ENCODE measurements at places on chromosomes 12 and 14.

GRCh38 chr14:40074169-40074568, 641.9 kb upstream of the FBXO33 start:
- DNase-seq = no peak

DNA sequence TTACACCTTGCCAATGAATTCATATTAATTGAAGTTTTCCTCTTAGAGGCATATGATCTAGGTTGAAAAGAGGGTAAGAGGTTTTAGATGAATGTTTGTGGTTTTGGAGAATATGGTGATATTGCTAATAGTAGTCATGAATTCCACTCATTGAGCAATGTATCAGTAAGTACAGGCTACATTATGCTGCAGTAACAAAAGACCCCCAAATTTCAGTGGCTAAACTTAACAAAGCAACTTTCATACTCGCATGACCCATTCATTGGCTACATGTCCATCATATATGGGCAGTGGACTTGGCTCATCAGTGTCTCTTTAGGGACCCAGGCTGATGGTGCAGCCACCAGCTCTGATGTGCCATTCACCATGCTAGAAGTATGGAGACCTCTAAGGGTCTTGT, 196.6 kb upstream of the MYL2 start:
- DNase-seq = no peak

- DNase-seq = no peak
Measured at GRCh38 chr14:105884808-105885281, 358.5 kb downstream of the TMEM121 start.

DNA sequence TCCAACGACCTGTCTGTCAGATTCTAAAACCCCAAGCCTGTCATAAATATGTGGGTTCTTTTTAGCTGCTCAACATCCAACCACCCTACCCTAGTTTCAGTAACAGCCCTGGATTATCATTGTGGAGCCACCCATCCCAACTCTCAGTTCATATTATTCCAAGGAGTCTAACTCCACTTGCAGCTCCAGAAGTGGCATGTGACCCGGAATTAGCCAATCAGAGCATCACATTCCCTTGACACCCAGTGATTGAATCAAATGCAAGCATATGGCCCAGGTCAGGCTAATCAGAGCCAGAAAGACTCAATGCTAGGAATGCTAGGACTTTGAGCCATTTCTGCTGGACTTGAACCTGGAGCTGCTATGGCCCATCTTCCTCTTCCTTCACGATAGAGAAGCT, 17.1 kb upstream of the HSP90B1 start:
- DNase-seq = no peak

DNA sequence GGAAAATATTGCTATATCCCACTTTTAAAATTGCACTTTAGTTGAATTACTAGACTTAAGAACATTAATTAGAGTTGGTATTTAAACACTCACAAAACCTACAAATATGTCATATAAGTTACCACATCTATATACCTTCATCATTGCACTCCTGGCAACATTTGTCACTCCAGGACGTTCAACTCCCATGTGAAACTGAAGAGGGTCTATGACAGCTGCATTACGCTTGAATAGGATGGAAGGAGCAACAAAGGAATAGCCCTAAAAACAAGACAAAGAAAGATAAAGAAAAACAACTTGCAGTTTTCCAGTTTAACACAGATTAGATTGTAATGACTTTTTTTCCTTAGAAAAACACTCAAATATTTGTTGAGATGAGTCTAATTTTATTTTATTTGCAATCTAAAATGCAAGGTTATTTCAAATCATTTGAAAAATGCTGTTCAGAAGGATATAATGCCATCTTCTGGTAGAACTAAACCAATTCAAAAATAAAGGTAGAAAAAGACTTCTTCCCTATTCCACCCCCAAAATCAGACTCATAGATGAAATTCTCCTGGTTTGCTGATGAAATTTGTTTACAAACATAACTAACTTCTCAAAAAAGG, 84.3 kb upstream of the TTC7B start:
- DNase-seq = no peak

GRCh38 chr14:34732802-34733201, 18.4 kb upstream of the CFL2 start:
- DNase-seq = no peak

- DNase-seq = no peak
Measured at GRCh38 chr14:92613008-92613658, 99.6 kb downstream of the RIN3 start.

GRCh38 chr12:32031109-32031508, 71.9 kb downstream of the RESF1 start:
- DNase-seq = no peak

DNA sequence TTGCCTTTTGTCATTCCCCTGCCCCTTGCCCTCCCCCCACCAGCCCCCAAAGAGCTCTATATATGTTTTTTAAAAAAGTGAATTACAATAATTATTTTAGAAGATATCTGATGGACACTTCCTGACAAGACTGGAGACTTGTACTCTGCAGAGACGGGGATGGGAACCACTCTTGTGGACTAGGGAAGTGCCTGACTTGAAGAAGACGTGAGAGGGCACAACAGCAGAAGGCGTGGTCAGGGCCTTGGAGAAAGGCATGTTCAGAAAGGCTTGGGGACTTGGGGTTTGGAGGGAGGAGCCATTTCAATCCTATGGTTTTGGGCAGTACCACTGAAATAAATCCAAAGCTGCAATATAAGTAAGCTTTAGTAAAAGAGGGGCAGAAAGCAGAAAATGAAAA, 154.7 kb downstream of the APAF1 start:
- no peak for DNase-seq

GRCh38 chr14:83291714-83292113, 1758.1 kb upstream of the SEL1L start:
- no peak for DNase-seq

DNA sequence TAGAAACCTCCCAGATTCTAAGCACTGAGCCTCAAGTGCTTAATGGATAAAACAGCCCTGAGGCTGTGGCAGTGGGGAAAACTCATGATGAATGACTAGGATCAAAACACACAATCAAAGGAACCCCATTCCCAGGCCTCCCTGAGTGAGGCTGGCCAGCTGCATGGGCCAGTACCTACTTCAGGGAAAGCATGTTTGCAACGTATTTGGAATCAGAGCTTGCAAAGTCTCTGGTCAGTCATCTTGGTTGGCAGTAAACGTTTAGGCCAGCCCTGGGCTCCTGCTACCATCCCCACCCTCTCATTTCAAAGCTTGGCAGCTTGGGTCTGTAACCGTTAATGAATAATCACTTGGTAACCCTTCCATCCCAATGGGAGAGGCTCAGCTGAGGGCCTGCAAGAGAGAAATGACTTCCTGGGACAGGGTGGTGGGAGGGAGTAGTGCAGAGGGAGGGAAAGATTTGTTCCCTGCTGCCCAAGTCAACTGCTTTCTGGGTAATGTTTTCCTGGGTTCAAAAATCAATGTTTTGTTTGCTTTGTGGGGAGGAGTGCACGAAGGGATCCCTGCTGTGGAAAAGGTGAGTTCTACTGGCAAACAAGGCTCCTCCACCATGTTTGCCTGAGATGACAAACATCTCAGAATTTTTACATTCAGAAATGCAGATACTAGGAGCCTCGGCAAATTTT, 2.0 kb upstream of the RNASE8 start:
- no peak for DNase-seq

GRCh38 chr12:116318576-116319232, 41.2 kb upstream of the MED13L start:
- DNase-seq = no peak

DNA sequence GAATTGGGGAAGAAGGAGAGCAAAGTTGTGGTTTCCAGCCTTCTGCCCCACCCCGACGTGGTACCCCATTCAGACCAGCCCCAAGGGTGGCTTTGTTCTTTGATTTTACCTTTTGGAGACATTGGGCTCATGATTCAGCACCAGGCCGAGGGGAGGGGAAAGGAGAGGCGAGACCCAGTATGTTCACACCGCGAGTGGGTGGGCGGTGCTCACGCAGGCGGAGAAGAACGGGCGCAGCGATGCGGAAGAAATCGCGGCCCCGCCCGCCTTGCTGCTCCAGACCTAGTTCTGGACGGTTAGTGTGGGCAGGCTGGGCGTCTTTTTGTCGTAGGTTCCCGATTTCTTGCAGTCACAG, 963 bp downstream of the ATL1 start:
- DNase-seq = peak; percentile 78

GRCh38 chr14:23102801-23103200, 2.0 kb downstream of the CIROP start:
- DNase-seq = no peak

DNA sequence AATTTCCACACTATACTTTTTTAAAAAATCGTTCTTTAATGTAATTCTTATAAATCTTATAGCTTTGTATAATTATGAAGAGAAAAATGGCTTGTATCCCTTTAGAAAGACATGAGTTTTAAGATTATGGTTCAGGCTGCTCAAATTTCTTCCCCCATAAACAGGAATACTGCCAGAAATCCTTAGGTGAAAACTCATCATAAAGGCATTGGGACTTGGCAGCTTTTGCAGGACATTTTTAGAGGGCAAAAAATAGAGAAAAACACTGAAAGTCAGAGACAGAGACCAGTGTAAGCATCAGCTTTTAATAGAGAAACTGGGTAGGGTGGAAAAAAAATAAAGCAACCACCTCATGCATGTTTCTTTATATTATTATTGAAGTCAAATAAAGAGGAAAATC, 29.1 kb downstream of the LRRK2 start:
- DNase-seq = no peak

DNA sequence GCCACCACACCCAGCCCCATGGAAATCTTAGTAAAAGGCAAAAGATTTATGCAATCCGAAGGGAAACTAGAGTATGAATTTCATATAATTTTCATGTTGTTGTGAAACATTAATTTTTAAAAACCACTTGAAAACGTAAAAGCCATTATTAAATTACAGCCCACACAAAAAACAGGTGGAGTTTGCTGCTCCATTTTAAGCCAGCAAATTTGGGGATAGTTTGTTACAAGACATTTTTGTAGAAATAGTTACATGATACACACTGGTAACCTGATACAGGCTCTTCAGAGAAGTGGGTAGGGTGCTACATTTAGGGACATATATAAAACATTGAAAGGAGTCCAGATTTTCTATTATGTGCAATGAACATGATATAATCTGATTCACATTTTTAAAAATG, 17.6 kb downstream of the GNPTAB start:
- no peak for DNase-seq

GRCh38 chr14:30020271-30020670, 92.6 kb upstream of the PRKD1 start:
- no peak for DNase-seq

DNA sequence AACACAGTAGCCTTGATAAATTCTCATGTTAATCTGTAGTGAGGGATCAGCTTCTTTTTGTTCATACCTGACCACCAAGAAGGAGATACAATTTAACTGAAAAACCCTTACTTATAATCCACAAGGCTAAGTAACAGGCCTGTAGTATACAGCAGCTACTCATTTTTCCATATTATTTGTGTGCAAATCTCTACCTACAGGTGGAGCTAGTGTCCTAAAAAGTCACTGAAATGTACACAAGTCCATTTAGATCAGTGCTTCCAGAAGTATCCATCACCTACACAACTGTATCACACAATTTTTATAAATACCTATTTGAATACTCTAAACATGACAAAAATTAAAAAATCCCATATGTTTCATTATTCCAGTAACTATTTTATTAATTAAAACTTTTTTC, 173.2 kb downstream of the SLC35F4 start:
- DNase-seq = peak; percentile 33

DNA sequence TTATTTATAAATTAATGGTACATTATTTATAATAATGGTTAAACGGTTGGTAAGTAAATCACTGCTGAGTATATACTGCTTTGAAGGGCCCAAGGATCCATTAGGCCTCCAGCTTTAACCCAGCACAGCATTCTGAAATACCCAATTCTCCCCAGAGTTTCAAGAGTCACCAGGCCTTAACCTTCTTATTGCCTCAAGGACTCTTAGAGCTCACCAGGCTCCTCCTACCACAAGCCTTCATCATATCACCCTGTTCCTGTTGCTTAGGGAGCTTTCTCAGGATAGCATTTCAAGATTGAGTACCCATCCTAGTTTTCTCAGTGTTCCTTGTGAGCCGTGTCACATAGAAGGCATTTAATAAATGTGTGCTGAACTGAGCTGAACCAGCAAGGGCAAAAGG, 242.5 kb downstream of the FBXL14 start:
- DNase-seq = no peak

DNA sequence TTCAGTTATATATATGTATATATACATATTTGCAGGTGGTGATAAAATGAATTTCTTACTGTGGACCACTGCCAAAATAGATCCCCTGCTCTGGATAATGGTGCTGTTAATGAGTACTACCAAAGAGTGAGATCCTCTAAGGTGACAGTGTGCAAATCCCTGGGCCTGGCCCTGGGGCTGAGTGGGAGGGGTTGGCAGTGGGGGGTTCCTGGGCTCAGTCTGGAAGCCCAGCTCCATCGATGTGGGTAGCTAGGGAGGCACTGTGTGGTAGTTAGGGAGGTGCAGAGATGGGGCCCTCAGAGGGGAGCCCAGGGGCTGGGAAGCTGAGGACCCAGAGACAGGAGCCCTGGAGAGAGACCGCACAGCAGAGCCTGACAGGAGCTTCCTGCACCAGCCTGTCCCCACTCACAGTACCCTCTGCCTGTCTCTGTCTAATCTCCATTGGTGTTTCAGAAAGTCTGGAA, 9.1 kb downstream of the KRT8 start:
- no peak for DNase-seq

DNA sequence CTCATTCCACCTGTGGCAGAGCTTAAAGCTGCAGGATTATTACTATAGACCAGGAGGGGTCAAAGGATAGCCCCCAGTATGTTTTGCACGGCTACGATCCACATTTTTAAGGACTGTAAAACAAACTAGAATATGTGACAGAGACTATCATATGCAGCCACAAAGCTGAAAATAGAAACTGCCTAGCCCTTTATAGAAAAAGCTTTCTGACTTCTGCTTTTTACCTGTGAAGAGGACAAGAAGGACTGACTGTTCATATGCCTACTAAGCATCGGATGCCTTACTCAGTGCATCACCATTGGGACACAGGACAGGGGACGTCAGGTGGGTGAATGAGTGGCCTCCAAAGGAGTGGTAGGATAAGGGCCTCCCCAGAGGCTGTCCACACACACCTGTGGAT, 29.8 kb downstream of the SPTB start:
- DNase-seq = no peak

GRCh38 chr12:115233891-115234543, 550.0 kb upstream of the TBX3 start:
- DNase-seq = no peak

DNA sequence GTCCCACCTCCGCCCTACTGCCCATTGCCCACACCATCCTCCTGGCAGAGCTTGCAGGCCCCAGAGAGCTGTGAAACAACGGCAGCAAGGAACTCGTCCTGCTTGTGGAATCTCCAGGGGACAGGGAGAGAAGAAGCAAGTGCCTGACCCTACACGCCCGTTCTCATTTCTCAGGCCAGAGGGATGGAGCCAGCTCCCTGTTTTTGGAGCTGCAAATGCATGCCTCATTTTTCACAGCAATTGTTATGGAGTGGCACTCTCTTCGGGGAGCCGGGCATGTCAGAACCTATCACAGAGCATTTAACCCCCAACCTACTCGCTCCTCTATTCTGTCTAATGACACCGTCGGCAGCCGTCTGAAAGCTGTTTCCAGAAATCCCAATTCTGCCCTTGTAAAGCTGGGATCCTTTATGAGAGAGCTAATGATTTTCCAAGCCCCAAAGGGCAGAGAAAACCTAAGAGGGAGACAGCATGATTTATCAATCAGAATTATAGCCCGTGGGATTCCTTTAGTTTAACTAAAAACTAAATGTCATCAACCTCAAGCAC, 222.3 kb upstream of the NOS1 start:
- no peak for DNase-seq

GRCh38 chr14:60164712-60165546, at the start of gene DHRS7:
TSS of gene DHRS7 (minus strand) at chr14:60165398. CDS start at chr14:60165309, 89 bp downstream.
- DNase-seq = peak; percentile 72

- DNase-seq = no peak
Measured at GRCh38 chr14:93937519-93937918, 10.4 kb downstream of the FAM181A start.
